Liver (tissue), 10 donors: ENCODE measurements at places on chromosomes 4 and X. TPM values are rescaled to one million over a fixed set of nuclear protein-coding genes. Genes with fewer than 3 reads are reported as not detected.
A peak's percentile ranks its signal among the peaks of the same experiment; 100 is the strongest.

GRCh38 chr4:102988429-102989020, 31.0 kb downstream of the SLC9B1 start:
- H3K27me3 ChIP-seq = no peaks in the 10 kb centered on the region
- H3K27ac ChIP-seq = no peak overlapping the region

DNA sequence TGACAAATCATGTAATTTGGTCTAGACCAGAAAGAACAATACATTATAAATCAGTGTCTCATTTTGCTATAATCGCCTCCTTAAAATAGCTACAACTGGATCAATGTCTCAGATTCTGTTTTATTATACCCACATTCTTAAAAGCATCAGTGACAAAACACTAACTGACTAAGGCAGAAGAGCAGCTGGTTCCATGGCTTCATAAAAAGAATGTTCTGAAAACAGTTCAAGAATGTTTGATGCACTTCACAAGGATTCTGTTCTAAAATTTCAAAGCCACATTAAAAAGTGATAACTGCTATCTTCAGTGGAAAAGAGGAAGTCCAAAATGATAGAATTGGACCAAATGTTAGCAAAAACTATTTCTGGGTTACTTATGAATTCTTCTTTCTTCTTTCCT, 69.8 kb downstream of the COL25A1 start:
- no peak for DNase-seq
- H3K27ac ChIP-seq = no peak overlapping the region
- no peaks in the 10 kb centered on the region for H3K4me1 ChIP-seq
- no peaks in the 10 kb centered on the region for H3K27me3 ChIP-seq

C4orf51 gene
- total RNA-seq = not detected

DNA sequence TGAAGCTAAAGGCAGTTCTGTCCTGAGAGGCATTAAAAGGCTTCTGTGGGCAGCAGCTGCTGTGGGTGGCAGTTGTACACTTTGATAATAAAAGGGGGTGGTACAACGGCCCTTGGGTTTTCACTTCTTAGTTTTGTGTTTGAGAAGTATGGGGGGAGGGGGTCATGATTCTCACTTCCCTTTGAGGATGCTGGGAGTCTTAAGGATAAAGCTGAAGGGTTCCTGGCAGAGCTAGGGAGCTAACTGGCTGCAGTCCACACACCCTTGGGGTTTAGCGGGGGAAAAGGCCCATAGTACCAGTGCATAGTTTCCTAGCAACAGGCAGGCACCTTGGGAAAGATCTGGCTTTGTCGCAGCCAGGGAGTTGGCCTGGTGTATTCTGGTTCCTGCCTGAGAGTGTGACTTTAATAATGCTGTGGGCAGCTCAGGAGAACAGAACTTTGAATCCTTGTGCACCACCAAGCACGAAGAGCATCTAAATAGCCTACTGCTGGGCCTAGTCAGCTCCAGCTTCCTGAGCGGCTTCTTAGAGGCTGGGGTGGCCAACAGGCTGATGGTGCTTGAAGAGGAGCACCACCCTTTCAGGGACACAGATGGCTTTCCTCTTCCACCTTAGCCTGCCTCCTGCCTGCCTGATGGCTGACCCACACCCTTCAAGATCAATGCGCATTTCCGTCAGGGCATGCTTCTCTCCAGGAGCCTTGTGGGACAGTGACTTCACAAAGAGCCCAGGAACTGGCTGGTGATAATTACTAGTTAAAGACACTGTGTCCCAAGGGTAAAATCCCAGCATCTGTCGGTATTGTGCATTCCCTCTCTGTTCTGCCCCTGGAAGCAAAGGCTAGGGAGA, 12.5 kb downstream of the ZBTB33 start:
- no peaks in the 10 kb centered on the region for H3K27me3 ChIP-seq
- no peak overlapping the region for H3K4me3 ChIP-seq
- H3K4me1 ChIP-seq = no peaks in the 10 kb centered on the region
- H3K36me3 ChIP-seq = no peaks in the 10 kb centered on the region
- H3K27ac ChIP-seq = no peak overlapping the region
- DNase-seq = no peak

- H3K27ac ChIP-seq = no peak overlapping the region
- H3K36me3 ChIP-seq = peaks cover 21% of the 10 kb centered on the region
- no peaks in the 10 kb centered on the region for H3K4me1 ChIP-seq
- DNase-seq = no peak
- H3K4me3 ChIP-seq = no peak overlapping the region
Measured at GRCh38 chr4:102574317-102574716, 73.2 kb downstream of the NFKB1 start.

- peak overlapping the region; percentile 79 for H3K27ac ChIP-seq
- H3K36me3 ChIP-seq = no peaks in the 10 kb centered on the region
- peak overlapping the region; percentile 42 for H3K4me3 ChIP-seq
- H3K4me1 ChIP-seq = peaks cover 23% of the 10 kb centered on the region
- peaks cover 2% of the 10 kb centered on the region for H3K27me3 ChIP-seq
- DNase-seq = peak; percentile 37
Measured at GRCh38 chr4:95549246-95550114, 707 bp upstream of the UNC5C start.

GRK4 gene
- 2.2 TPM for total RNA-seq

TLR1 gene
- total RNA-seq = 10.0 TPM

DNA sequence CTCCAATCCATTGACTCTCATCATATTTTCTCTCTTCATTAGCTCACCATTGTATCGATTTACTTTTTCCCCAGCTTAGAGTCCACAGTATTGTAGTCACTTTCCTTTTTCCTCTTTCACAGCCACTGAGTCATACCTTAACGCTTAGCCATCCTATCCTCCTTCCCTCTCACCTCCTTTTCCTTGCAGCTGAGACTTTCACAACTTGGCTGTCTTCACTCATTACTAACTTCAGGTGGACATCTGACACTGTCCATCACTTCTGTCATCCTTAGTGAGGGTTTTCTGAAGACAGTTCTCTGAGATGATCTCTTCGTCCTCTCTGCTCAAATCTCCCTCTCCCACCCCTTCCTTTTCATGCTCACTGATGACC, 70.5 kb upstream of the ESX1 start:
- DNase-seq = no peak
- H3K36me3 ChIP-seq = no peaks in the 10 kb centered on the region
- no peak overlapping the region for H3K27ac ChIP-seq
- H3K4me1 ChIP-seq = no peaks in the 10 kb centered on the region

- H3K36me3 ChIP-seq = no peaks in the 10 kb centered on the region
- DNase-seq = no peak
- H3K4me3 ChIP-seq = no peak overlapping the region
- H3K27ac ChIP-seq = no peak overlapping the region
- H3K4me1 ChIP-seq = no peaks in the 10 kb centered on the region
- no peaks in the 10 kb centered on the region for H3K27me3 ChIP-seq
Measured at GRCh38 chr4:2378401-2378800, 40.0 kb downstream of the ZFYVE28 start.

- no peaks in the 10 kb centered on the region for H3K4me1 ChIP-seq
- H3K27me3 ChIP-seq = no peaks in the 10 kb centered on the region
- H3K36me3 ChIP-seq = no peaks in the 10 kb centered on the region
- H3K27ac ChIP-seq = no peak overlapping the region
Measured at GRCh38 chr4:89994176-89994873, 99.7 kb downstream of the MMRN1 start.
